ENCODE measurements at places on chromosomes 1 and 21.

DNA sequence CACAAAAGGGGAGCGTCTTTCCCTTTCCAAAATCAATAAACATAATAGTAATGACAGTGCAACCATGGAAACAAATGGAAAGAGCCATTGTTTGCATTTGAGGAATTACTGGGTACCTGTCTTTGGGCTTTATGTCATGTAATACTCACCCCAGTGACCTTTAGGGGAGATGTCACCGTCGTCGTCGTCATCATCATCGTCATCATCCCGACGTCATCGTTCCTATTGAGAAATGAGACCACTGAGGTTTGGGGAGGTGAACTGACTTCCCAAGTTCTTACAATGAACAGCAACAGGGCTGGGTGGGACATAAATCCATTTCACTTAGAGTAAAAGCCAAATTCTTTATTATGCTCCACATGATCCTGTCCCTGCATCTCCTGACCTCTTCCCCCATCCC lies 168.9 kb upstream of the KAZN start:
- DNase-seq: no peak

- DNase-seq: no peak
These were observed 253.9 kb downstream of the RHOU start for GRCh38 chr1:228989176-228989575.

DNA sequence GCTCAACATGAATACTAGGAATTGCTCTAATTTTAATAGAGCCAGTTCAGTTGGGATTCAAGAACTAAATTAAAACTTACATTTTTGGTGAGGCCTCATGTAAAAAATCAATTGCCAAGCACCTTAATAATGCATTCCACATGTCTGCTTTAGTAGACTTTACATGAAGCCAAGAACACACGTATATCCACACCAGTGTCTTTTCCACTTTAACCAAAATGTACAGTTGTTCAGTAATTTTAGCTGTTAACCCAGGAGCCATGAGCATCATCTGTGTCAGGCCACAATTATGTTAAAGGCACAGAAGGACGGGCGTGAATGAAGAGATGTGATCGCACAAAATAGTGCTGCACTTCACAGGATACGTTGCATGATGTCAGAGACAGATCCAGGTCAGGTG lies 136.7 kb downstream of the TLR5 start:
- no peak for DNase-seq

- DNase-seq: no peak
These were observed 41.3 kb upstream of the TACSTD2 start for GRCh38 chr1:58618303-58618702.

DNA sequence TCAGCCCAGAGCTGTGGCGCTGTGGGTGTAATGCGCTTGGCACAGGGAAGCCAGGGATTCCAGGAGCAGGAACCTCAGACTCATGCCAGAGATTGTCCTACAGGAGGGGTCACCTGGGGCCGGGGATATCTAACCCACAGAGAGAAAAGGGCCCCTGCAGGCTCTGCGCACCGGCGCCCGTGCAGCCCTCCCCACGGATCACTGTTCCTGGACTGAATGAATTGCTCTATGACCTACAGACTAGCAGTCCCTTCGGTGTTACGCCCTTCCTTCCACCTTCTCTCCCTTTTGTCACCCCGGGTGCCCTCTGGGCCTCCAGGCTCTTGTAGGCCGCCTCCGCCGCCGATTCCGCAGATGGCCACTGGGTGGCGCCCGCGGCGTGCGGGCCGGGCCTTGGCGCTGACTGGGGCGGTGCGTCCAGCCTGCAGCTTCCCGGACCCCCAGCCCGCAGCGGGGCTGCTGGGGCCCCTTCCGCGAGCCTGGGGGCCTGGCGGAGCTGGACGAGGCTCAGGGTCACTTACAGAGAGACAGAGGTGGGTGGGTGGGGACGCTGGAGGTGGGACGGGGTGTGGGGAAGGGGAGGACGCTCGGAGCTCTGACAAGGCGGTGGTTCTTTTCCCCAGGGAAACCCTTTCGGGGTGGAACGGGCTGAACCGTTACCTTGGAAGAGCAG lies 101.3 kb downstream of the IER5 start:
- no peak for DNase-seq

- DNase-seq: no peak
These were observed 3.9 kb downstream of the PGD start for GRCh38 chr1:10402729-10403274.

GRCh38 chr21:45112371-45112770 lies 38.0 kb downstream of the ADARB1 start:
- no peak for DNase-seq

GRCh38 chr1:29271724-29272123 lies 35.4 kb downstream of the PTPRU start:
- no peak for DNase-seq

- no peak for DNase-seq
These were observed 1382.9 kb downstream of the MRPL39 start for GRCh38 chr21:24224422-24224821.

DNA sequence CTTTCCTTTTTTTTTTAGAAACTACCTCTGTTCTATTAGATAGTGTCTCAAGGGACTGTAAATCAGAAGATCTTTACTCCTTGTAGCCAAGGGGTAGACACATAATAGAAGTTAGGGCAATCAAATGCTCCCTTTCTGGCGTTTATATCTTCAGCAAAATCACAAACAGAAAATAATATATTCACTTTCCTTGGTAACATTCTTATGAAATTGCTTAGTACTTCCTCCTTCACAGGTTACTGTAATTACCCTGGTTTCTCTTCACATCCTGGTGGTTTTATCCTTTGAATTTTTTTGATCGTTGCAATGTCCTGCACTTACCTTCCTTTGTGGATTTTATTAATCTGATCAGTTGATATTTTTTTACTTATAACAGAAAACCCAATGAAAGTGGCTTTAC lies 1064.9 kb downstream of the NCAM2 start:
- no peak for DNase-seq

- no peak for DNase-seq
These were observed 1.2 kb downstream of the PIGP start for GRCh38 chr21:37071561-37072273.

GRCh38 chr1:61141288-61142042 lies 59.1 kb downstream of the NFIA start:
- no peak for DNase-seq

DNA sequence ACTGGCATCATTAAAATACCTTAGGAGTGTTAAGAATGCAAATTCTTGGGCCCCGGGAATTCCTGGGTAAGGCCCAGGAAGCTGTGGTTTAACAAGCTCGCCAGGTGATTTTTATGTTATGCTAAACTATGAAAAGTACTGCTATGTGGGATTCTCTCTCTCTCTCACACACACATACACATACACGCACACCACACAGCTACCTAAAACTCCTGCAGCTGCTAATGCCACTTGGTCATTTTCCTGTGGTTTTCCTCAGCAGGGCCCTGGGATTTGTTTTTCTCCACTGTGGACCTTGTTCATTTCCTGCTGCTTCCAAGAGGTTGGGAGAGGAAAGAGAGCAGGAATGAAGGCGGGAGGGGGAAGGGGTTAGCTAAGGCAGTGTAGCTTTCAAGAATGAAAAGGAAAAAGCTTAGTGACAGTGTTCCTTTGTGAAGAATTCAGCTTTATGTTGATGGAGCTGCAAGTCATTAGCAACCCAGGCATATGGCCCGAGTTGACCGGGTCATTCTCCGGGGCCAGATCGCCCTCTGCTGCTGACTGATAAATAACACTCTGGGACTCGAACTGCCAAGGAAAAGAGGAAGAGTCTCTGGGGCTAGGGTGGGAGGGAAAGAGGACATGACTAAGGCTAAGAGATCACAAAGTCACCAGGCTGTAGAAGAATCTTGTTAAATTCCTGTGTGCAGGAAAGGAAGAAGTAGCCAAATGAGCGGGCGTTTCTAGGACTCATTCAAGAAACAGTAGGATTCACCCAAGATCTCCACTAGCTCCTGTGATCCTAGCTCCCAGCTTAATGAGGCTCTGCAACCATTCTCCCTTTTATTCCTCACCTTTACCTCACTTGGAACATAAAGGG lies 30.5 kb upstream of the LRIG2 start:
- DNase-seq: no peak

DNA sequence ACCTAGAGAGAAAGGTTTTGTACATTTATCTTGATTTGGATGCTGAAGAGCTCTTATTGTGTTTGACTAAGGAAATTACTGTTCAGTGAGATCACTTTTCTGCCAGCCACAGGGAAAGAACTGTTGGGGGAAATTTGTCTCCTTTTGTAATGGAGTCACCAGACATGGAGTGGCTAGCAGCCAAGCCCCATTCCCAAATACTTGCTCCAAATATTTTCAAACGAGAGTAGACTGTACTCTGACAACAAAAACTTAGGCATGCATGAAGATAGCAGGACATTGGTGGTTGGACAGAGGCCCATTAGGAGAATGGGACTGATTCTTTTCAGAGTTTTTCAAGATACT lies 21.1 kb downstream of the IPO9 start:
- no peak for DNase-seq

- no peak for DNase-seq
These were observed 39.6 kb downstream of the RSPH1 start for GRCh38 chr21:42456457-42456856.

DNA sequence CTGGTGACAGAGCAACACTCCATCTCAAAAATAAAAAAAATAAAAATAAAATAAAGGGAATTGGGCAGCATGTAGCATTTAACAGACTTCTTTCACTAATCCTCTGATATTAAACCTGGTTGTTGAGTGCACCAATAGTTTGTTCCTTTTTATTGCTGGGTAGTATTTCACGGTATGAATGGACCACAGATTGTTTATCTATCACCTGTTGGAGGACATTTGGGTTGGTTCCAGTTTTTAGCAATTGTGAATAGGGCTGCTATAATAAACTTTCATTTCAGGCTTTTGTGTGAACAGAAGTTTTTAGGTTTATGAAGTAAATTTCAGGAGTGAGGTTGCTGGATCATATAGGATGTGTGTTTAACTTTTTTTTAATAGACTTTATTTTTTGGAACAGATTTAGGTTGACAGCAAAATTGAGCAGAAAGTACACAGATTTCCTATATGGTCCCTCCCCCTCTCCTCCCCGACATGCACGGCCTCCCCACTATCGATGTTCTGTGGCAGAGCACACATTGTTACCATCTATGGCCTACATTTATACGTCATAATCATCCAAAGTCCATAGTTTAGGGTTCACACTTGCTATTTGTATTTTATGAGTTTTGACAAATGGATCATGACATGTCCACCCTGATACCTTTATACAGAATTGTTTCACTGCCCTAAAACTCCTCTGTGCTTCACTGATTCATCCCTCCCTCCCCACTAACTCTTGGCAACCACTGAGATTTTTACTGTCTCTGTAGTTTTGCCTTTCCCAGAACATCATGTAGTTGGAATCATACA lies 66.1 kb upstream of the TMPRSS2 start:
- no peak for DNase-seq

DNA sequence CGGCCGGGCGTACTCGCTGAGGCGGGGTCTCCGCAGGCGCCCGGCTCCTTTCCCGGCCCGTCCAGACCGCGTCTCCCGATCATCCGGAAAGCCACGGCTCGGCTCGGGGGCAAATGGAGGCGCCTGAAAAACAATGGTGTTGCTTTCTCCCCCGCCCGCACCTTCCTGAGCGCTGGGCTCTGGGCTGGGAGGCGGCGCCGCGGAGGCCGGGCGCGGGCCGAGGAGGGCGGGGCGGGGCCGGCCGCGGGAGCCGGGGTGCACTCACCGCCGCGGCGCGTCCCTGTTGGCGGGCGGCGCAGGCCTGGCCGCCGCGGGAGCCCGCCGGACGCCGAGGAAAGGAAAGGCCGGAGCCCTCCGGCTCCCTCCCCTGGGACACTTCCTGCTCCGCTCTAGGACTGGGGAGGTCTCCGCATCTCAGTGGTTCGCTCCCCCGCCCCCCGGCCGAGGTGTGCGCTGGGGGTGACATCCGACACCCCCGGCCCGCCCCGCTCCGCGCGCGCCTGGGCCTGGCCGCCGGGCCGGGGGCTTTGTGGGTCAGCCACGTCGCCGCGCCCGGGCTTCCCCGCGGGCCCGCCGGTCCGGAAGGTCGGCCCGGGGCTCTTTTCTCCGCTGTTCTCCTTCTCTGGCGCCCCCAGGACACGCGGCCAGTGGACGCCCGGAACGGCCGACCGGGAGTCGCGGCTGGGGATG lies at the start of gene ZNF496:
Gene ZNF496, minus strand, starts transcription at position 343 of the 690 bp plus-strand sequence. CDS start 2,289 bp downstream, outside the sequence.
- DNase-seq: no peak

- no peak for DNase-seq
These were observed 35.1 kb upstream of the ADGRL4 start for GRCh38 chr1:79041666-79042065.

- peak; percentile 49 for DNase-seq
These were observed 13.2 kb upstream of the EPS8L3 start for GRCh38 chr1:109776911-109777310.

DNA sequence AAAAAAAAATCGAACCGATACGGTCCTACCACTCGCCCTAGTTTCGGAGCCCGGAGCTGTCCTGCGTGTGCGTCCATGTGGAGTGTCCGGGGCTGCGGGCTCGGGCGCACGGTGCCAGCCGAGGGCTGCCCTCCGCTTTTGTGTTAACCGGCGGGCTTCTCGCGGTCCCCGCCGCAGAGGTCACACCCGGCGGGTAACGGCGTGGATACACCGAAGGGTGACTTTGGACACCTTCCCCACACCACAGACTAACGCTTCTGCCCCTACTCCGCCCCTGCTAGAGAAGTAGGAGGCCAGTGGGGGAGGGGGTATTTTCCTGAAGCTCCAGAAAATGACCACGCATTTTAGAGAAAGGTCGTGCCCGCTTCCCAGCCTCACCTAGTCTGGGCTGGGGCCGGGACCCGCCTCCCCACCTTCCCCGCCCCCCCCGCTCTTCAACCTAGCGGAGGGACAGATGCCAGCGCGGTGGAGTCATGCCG lies 609 bp upstream of the ATF3 start:
- no peak for DNase-seq

- DNase-seq: no peak
These were observed 378.0 kb upstream of the PRMT6 start for GRCh38 chr1:106678279-106679050.

DNA sequence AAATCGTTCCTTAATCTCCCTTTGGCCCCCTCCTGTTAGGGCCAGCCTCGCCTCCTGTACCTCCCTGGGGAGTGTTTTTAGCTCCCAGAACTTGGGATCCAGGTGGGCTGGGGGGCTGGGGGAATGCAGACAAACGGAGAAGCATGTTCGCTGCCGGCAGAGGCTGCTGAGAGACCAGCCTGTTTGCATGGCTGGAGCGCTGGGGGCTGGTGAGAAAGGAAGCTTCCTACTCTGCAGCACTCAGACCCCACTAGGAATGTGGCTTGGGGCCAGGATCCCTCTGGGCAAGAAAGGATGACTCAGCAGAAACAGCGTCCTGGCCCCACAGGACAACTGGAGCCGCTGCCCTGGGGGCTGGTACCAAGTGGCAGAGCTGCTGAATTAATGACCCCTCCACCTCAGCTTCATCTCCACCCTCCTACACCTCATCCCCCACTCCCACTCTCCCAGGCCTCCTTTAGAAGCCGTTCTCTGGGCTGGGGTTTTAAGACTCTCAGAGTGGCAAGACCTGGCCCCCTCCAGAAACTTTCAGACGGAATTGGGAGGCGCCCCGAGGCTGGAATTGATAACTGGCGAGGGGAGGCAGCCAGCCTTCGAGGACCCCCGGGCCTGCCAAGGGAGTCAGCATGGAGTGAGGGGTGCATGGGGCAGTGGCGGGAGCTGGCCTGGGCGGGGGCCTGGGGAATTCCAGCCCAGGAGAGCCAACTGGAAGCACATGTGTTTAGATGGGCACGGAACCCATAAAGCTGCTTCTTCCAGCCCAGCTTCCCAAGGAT lies 28.5 kb upstream of the EPS8L3 start:
- no peak for DNase-seq

- no peak for DNase-seq
These were observed 8.4 kb downstream of the KCNJ10 start for GRCh38 chr1:160061369-160062229.

- DNase-seq: no peak
These were observed 212.6 kb upstream of the ADGRL2 start for GRCh38 chr1:81588149-81588548.
